ENCODE measurements at places on chromosomes 16 and 17.

DNA sequence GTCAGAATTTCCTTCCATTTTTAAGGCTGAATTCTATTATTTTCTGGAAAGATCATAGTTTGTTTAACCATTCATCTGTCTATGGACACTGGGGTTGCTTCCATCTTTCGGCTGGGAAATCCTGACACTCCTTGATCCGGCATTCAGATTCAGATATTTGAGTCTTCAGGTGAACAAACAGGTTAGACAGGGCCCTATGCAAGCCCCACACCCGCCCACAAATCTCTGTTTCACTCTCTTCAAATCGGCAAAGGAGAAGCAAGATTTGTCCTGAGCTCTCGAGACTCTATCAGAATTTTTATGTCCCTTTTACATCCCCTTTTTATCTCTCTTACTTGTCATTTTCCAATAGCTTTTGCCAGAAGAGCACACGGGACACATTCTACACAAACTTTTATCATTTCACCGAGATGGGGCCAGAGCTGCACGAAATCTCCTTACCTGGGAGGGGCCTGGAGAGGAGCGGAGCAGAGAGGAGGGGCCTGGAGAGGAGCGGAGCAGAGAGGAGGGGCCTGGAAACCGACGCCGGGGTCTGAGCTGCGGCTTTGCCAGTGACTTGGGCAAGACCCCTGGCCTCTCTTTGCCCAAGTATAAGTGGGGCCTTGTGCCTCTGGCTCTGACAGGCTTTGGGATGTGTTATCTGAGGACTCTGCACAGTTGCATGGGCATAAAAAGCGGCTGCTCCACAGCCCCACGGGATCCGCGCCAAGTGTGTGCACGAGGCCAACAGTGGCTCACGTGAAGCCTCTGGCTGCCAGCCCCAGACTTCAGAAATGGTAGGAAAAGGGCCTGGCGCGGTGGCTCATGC is 54.3 kb upstream of the RBFOX3 start:
- no peak for DNase-seq

- DNase-seq = no peak
Measured at GRCh38 chr17:48626245-48627117, at the start of gene HOXB9. Gene HOXB9 (minus strand): TSS chr17:48626358. CDS start chr17:48626269, 89 bp downstream.

DNA sequence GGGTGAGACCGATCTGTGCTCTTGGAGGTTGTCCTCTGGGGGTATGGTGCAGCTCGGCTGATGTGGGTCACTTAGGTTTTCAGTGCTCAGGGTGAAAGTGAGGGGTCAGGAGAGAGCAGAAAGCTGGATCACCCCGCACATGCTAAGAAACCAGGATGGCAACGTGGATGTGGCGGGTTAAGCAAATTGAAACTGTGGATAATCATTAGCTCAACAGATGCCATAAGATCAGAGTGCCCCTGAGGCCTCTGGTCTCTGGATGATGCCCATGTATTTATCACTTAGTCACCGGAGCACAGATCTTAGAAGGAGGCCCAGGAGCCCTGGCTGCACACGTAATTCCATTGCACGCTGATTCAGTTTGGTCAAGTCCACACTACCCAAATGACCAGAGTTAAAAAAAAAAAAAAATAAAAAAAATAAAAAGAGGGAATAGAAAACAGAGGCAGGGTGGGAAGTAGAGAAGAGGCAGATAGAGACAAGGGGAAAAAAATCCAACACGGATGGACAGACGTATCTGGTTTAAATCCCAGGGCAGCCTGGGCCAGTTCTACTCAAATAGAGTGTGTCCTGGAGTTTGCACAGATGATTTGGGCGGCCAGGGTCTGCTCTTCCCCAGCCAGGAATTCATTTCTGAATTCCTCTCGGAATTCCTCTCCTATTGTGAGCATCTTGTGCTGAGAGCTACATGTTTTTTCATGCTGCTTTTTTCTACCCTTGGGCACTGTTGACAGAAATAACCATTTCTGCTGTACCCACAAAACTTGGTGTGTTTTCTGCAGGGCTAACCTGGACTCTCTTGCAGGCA is 378.3 kb downstream of the CPPED1 start:
- DNase-seq = no peak

GRCh38 chr16:22862046-22862445 is 48.1 kb downstream of the HS3ST2 start:
- DNase-seq = no peak

- no peak for DNase-seq
Measured at GRCh38 chr17:15648386-15648785, 28.9 kb upstream of the FBXW10B start.

DNA sequence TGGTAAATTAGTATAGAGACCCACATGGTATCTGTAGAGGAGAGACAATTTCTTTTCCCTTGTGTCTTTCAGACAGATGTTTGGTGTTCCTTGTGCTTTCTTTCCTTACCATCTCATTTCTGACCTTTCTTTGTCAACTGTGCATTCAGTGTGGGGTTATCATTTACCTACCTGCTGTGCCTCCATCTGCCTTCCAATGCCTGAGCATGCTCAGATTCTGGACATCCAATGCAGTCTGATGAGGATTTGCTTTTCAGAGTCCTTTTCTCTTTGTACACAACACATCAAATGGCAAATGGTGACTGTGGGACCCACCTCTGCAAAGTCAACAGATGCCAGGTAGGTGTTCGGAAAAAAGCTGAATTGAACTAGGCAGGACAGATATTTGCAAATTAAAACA is 364.8 kb downstream of the CA10 start:
- no peak for DNase-seq

- DNase-seq = no peak
Measured at GRCh38 chr17:4579678-4580077, 4.7 kb upstream of the SMTNL2 start.

GRCh38 chr16:56672761-56673536 is 3.3 kb downstream of the MT1H start:
- no peak for DNase-seq

DNA sequence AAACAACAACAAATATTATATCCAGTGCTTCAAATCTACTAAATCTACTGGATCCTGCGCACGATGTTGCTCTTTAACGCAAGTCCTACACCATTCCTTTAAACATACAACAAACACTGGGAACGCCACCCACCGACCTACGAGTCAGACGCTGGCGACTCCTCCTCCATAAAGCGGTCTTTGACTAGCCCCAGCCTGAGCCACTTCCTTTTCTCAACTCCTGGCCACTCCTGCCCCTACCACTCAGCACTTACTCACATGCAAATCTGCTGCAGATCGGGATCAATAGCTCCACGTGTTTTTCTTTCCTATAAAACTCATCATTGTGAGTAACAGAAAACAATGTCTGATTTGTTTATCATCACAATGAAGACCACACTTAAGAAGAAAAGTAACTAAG is 32.8 kb upstream of the MNT start:
- no peak for DNase-seq

DNA sequence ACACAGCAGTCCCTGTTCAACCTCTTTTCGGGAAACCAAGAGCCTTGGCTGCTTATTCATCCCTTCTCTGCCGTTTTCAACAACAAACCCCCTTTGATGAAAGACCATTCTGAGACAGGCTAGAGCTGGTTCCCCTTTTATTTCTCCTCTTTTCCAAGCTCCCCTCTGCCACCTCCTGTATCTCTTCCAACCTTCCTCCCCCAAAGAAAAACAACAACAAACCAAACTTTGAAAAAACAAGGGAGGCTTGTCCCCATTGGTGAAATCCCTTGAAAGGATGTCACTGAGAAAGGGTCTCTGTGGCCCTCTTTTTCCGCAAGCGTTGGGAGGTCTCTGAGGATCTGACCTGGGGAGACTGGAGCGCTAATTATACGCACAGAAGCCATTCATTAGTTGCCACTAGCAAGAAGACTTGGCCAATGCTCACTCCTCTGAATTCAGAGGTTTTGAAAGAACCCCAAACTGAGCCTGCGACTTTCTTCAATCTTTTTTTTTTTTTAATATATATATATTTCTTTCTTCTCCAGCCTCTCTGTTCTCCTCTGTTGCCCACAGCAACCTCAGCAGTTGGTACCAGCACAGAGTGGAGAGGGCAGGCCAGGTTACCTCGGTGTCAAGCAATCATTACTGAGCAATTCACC is 101.4 kb downstream of the PITPNC1 start:
- no peak for DNase-seq

DNA sequence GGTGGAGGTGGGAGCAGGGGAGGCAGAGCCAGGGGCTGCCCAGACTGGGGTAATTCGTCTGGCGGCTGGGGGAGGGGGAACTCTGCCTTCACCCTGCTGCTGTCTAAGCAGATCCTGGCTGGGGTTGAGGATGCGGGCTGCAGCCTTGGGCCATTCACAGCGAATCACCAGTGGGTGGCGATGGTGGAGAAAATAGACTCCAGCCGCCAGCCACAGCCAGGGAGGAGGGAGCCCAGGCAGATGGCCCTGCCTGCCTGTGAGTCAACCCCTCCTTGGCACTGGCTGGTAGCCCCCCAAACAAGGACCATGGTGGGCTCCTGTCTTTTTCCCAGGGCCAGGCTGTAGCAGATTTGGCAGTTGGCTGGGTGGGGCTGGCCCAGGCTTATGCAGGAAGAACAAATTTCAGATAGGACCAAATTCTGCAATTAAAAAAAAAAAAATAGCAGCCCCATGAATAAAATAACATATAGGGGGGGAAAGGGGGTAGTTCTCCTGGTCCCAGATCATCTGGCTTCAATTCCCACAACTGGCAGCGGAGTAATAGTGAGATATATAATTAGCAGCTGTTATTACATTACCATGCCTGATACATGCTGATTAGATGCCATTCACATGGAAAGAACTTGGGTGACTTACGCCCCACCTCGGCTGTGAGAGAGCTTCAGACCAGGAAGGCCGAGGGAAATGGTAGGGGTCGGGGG is 41.5 kb upstream of the CDH5 start:
- no peak for DNase-seq

DNA sequence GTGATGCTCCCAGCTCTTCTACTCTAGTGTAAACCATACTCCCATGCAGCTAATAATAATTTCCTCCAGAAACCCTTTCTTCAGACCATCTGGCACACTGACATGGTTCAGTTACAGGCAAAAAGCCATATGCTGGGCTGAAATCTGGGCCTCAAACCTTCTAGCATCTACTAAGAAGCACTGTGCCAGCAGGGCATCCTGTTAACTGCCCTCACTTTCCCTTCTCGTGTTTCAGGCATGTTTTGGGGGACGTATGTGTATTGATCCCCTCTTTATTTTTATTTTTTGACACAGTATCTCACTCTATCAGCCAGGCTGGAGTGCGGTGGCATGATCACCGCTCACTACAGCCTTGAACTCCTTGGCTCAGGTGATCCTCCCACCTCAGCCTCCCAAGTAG is 33.3 kb downstream of the STAT5A start:
- no peak for DNase-seq
